ENCODE measurements at places on chromosomes 12 and 14.

GRCh38 chr12:75658901-75659823 lies 147.8 kb upstream of the KRR1 start:
- no peak for DNase-seq

DNA sequence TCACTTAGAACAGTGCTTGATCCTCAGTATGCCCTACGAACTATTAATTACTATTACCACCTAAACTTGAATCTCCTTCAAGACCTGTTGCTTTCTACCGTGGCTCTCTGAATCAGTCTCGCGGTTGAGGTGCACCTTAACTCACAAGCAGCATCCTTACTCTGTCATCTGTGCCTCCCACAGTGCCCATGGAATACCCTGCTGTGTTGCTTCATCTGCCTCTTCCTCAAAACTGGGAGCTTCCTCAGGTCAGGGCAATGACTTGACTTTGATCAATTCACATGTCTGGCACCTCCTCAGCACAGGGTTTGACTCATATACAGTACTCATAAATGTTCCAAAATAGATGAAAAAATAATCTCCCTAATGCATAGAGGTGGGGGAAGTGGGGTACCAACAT lies 305.9 kb downstream of the NUAK1 start:
- DNase-seq = no peak

DNA sequence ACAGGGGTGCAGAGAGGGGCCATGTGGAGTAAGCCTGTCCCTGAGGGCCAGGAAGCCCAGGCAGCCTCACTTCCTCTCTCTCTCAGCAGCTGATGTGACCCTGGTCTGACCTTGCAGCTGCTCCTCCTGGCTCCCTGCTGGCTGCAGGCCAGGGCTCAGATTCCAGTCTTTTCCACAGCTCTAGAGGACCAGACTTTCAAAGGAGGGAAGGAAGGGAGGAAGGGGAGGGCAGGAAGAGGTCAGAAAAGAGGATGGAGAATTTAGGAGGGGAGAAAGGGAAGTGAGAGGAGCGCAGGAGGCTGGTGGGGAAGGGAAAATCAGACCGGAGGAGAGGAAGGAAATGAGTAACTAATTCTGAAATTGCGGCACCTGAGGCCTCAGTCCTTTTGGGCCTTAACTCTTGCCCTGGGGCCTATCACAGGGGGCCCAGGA lies 40.9 kb upstream of the VASH1 start:
- peak; percentile 10 for DNase-seq

- DNase-seq = no peak
These were observed 599.3 kb downstream of the SLC6A15 start for GRCh38 chr12:84313323-84313675.

DNA sequence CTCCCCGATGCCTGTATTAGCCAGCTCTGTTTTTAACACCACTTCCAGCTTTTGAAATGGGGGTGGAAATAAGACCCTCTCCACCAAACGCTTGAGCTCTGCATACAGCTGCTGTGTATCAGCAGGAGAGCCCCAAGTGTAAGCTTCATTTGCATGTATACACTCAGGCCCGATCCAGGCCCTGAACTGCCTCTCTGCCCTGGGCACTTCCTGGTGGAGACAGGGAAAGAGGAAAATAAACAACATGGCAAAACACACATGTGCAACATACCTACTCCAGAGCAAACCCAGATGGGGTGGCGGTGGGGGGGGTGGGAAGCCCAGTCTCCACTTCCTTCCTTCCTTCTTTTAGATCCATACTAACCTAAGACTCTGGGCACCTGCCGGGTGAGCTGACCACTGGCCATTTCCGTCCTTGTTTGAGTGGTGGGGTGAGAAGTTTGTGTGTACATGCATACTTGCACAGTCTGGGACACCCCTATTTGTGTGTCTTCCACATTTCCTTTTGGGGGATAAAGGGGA lies 55.3 kb downstream of the RBM19 start:
- no peak for DNase-seq

DNA sequence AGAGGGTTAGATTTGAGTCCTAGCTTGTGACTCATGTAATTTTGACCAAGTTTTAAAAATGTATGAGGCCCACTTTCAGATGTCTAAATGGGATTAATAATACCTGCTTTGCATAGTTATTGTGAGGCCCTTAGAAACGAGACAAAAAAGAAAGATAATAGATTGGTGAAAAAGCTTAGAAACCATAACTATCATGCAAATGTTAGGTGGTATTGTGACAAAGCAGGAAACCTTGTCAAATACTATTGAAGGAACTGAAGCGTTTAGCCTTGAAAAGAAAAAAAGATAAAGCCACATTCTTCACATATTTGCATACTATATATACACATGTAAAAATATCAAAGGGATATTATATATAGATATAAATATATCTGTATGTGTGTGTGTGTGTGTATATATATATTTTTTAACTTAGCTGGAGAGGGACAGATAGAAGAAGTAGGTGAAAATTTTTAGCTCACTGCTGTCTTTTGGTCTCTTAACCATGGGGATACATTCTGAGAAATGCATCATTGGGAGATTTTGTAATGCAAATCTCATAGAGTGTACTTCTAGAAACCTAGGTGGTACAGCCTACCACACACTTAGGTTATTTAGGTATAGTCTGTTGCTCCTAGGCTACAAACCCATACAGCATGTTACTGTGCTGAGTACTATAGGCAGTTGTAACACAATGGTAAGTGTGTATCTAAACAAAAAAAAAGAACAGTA lies 270.3 kb downstream of the CCDC91 start:
- no peak for DNase-seq

- no peak for DNase-seq
These were observed 184.8 kb downstream of the SLC16A7 start for GRCh38 chr12:59780605-59781135.

DNA sequence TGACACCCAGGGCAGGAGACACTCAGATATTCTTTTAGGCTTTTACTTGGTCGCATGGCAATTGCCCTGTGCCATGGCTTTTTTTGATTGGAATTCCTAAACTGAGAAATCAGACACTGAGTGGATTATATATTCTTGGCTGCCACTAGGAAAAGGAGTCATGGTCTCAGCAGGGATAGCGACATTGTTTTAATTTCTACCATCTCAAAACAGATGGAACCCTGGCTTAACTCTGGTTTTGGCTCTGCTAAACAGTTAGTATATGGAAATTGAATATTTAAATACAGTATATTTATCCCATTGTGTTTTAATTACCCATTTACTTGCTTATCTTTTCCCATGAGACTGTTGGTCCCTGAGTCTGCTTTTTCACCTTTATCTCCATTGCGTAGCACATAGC lies 84.0 kb downstream of the DACT1 start:
- no peak for DNase-seq

GRCh38 chr12:42936991-42937390 lies 347.4 kb upstream of the PRICKLE1 start:
- no peak for DNase-seq

DNA sequence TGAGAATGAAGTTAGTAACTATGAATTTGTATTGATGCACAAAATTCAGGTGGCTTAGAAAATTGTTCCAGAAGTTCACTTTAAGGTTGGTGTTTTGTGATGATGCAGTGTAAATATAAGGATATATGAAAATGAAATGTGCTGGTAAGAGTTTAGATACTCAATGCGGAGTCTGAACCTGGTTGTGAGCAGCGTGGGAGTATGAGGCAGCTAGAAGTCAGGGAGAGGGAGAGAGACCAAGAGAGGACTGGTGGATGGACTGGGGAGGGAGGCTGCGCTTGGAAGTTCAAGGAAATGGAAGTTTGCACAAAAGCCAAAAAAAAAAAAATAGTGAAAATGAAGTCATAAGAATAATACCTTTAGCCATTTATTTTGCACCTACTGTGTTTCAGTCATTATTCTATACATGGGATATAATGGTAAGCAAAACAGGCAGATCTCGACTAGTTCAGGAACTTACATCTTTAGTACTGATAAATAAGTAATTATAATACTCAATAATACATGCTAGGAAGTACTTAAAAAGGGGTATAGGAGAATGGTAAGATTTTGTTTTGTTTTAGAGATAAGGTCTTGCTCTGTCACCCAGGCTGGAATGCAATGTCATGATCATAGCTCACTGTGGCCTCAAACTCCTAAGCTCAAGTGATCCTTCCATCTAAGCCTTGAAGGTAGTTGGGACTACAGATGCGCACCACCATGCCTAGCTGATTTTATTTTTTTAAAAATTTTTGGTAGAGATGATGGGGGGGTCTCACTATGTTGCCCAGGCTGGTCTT lies 10.0 kb upstream of the RAB21 start:
- DNase-seq = no peak

DNA sequence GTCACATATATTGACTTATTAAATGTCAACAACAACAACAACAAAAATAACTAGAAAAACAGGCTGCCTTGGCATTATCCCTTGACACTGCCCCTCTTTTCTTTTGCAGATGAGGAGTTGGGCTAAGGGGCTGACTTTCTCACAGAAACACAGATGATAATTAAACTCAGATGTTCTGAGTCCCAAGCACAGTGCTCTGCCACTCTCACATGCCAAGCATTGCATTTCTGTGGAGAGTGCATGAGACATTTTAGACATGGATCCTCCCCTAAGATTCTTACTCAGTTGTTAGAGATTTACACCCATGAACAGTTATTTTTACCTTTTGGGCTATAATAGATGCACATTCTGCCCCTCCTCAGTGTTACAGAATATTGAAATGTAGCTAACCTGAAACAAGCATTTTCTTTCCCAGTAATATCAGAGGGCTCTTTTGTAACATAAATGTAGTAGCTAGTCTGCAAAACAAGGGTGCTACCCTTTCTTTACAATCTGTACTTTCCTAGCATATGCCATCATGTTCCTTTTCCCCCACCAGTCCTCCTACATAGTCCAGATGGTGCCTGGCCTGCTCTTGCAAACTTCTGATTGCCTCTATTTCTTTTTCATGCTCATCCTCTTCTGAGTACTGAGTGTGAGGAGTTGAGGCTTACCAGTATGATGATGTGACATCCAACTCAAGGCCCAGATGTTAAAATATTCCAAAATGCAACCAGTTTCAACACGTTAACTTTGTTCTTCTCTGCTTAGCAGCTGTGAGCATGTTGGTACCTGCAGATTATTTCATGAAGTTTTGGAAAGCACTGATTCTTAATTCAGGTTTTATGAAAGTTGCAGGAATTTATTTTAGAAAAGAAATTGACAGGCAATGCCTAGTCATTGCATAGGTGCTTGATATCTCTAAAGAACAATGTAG lies 125.0 kb upstream of the ATP2B1 start:
- no peak for DNase-seq

DNA sequence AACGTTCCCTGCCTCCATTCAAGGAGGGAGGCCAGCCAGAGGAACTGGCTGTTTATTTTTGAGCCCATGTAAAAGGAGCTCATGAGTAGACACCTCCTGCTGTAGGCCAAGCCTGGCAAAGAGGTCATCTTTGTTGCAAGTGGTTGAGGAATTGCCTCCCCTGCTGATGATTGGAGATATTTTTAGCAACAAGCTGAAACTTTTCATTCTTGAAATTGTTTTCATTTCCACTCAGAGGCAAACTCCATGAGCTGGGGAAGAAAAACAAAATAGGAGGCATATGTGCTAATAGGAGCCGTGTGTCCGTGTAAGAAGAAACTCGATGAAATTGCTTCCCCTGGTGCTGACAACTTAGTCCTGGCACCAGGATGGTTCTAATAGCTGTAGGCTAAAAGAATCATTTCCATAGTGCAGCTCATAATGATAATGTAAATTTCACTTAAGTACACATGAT lies 440.1 kb upstream of the FAR2 start:
- DNase-seq = no peak

DNA sequence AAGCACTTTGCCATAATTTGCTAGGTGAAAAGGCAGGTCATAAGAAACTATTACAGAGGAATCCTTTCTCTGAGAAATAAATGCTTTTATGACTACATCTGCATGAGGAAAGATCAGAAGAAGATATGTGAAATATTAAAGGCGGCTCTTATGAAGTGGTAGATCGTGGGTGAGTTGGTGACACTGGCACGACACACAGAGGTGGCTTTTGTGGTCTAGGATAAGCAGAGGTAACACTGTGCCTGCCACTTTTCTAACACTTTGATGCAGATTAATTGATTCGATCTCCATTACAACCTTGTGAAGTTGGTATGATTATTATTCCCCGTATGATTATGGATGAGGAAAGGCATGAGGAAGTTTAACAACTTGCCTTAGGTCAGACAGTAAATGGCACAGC lies 60.0 kb upstream of the ELK3 start:
- DNase-seq = no peak

GRCh38 chr12:111437816-111438454 lies 32.2 kb downstream of the SH2B3 start:
- DNase-seq = peak; percentile 55

- no peak for DNase-seq
These were observed 1.5 kb upstream of the GALNT6 start for GRCh38 chr12:51392556-51393237.

GRCh38 chr12:5783289-5783920 lies 161.7 kb downstream of the ANO2 start:
- DNase-seq = no peak

GRCh38 chr14:102941419-102942011 lies 19.1 kb downstream of the AMN start:
- no peak for DNase-seq

DNA sequence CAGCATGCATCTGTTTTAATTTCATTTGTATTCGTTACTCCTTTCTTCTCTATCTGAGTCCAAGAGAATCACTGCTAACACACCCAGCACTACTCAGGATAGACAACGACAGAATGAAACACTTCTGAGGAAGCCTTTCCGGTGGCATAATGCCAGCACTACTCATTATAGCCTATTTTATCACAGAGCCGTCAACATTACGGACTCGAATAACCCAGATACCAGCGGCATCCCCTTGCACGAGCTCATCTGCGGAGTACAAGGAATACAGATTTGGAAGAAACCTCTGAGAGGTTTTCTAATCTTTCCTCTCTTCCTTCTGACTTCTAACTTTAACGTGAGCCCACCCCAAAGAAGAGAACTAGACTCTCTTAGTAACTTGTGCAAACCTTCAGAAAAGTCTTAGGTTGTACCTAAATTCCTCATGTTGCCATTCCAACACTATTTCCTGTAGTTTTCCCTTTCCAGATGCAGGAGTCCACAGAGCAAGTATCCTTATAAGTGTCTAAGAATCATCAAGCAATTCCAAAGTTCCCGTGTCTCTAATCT lies 248.1 kb downstream of the APAF1 start:
- DNase-seq = no peak

DNA sequence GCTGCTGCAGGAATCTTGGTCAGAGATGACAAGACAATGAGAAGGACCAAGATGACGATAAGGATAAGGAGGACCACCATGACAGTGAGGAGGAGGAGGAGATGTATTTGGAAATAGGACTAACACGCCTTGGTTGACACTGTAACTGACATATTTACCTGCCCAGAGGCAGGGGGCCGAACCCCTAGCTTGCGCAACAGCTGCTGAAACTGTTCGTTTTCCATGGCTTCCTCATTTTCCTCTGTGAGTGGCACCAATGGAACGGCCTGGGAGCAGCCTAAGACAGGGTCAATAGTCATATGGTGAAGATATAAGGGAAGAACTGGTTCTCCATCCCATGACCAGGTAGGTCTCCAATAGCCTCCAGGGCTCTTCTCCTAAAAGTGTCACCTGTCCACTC lies 28.8 kb downstream of the TIMELESS start:
- DNase-seq = no peak
